Placental pericyte (primary cell): ENCODE measurements at places on chromosomes 12 and 14. TPM values are rescaled to one million over a fixed set of nuclear protein-coding genes. Genes with fewer than 3 reads are reported as not detected.

TRPV4 gene
- total RNA-seq: 0.44 and 0.57 TPM in 2 replicates

P3H3 gene
- total RNA-seq: 83.3 and 146 TPM in 2 replicates

ACOT4 gene
- 0.57 and 1.5 TPM in 2 replicates for total RNA-seq

SPIC gene
- total RNA-seq: not detected in 2 replicates

IRAK4 gene
- 15.3 and 24.8 TPM in 2 replicates for total RNA-seq

TESPA1 gene
- not detected in 2 replicates for total RNA-seq

HOXC10 gene
- 3.1 and 5.2 TPM in 2 replicates for total RNA-seq

CCDC198 gene
- not detected in 2 replicates for total RNA-seq

ZDHHC22 gene
- total RNA-seq: under 0.01 TPM in 1 of 2 replicates, not detected in the other

RAPGEF3 gene
- total RNA-seq: 2.0 and 3.4 TPM in 2 replicates

KRT74 gene
- not detected in 2 replicates for total RNA-seq

CD163L1 gene
- total RNA-seq: 2.4 and 7.4 TPM in 2 replicates

DNAJC22 gene
- total RNA-seq: 1.1 and 2.1 TPM in 2 replicates

YY1 gene
- total RNA-seq: 40.9 and 47.2 TPM in 2 replicates

CCDC175 gene
- not detected in 2 replicates for total RNA-seq

DIO2 gene
- 0.22 and 29.6 TPM in 2 replicates for total RNA-seq

TMEM63C gene
- under 0.01 TPM in 1 of 2 replicates, not detected in the other for total RNA-seq

TAS2R9 gene
- 0.14 TPM in 1 of 2 replicates, not detected in the other for total RNA-seq

TRHDE gene
- total RNA-seq: 0.66 and 6.3 TPM in 2 replicates

CLEC7A gene
- total RNA-seq: 0.14 TPM in 1 of 2 replicates, not detected in the other

ART4 gene
- under 0.01 and 0.14 TPM in 2 replicates for total RNA-seq

PRB2 gene
- total RNA-seq: not detected in 2 replicates

SMCO2 gene
- 0.22 TPM in 1 of 2 replicates, not detected in the other for total RNA-seq

GAPDH gene
- 8,063 and 8,320 TPM in 2 replicates for total RNA-seq

MGP gene
- total RNA-seq: 1.0 and 3.7 TPM in 2 replicates

ADGRD1 gene
- 3.5 TPM in 1 of 2 replicates, not detected in the other for total RNA-seq
